ENCODE measurements at places on chromosomes 16 and 17.

- no peak for DNase-seq
- H3K4me1 ChIP-seq: peaks cover 74% of the 10 kb centered on the region
- peak overlapping the region; percentile 53 for H3K27ac ChIP-seq
- no peak overlapping the region for H3K4me3 ChIP-seq
Measured at GRCh38 chr16:85204242-85205010, 92.2 kb upstream of the CIBAR2 start.

DNA sequence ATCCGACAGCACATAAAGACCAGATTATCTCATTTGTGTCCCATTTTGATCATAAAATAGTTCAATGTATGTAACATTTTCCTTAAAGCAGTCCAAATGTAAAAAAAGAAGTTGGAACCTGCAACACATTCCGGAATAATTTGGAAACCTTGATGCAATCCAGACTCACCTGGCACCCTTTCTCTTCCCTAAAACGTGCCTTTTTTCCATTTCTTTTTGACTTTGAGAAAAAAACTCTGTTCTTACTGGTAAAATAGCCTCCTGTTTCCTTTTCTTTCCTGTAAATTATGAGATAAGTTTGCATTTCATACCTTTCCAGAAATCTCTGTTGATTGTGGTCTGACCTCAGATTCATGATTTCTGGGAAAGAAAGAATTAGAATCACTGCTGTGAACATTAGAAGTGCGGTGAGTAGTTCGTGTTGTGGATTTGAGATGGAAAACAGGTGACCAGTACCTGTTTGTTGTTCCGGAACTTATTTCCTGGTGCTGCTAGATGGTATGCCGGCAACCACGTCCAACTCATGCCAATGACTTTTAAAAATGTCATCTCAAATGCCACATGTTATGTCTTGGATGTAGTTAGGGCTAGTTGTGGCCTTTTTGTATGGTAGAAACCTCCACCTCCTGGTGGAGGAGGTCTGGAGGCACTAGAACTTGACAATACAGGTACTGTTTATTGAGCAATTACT, 108.1 kb downstream of the SOCS1 start:
- H3K4me1 ChIP-seq: peaks cover 3% of the 10 kb centered on the region
- no peak for DNase-seq
- no peaks in the 10 kb centered on the region for H3K36me3 ChIP-seq
- no peak overlapping the region for H3K4me3 ChIP-seq
- H3K27me3 ChIP-seq: no peaks in the 10 kb centered on the region
- no peak overlapping the region for H3K27ac ChIP-seq

- no peaks in the 10 kb centered on the region for H3K36me3 ChIP-seq
- no peak overlapping the region for H3K27ac ChIP-seq
- DNase-seq: no peak
- H3K4me1 ChIP-seq: no peaks in the 10 kb centered on the region
- no peaks in the 10 kb centered on the region for H3K27me3 ChIP-seq
Measured at GRCh38 chr16:49121636-49122035, 160.0 kb downstream of the CBLN1 start.

DNA sequence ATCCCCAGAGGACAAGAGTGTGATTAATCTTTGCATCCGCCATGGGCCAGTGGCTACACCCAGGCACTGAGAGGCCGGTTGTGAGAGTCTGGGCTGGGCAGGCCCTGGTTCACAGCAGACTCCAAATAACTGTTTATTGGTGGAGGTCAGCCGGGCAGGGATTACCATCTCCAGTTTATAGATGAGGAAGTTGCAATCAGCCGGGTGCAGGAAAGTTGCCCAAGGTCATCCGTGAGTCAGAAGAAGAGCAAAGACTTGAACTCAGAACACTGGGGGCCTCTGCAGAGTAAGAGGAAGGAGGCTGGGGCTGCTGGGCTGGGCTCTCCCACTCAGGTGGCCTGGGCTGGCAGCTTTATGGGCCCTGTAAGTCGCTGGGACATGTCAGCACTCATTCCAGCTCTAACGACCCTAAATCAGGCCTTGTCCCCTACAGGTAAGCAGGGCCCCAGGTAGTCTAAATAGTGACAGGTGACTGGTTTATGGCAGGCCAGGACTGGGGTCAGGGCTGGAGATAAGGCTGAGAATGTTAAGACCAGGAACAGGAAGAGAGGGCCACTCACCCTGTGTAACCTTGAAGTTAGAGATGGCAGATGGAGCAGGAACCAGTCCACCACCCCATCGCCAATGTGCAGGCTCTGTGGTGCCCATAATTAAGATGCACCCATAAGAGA, 2.1 kb upstream of the CA4 start:
- DNase-seq: no peak
- H3K27ac ChIP-seq: no peak overlapping the region
- H3K4me3 ChIP-seq: no peak overlapping the region
- H3K4me1 ChIP-seq: peaks cover 5% of the 10 kb centered on the region

GRCh38 chr16:22673421-22673831, 140.5 kb upstream of the HS3ST2 start:
- H3K36me3 ChIP-seq: no peaks in the 10 kb centered on the region
- H3K4me3 ChIP-seq: no peak overlapping the region
- peaks cover 9% of the 10 kb centered on the region for H3K27me3 ChIP-seq
- no peak overlapping the region for H3K27ac ChIP-seq
- DNase-seq: no peak
- no peaks in the 10 kb centered on the region for H3K4me1 ChIP-seq

- peaks cover 43% of the 10 kb centered on the region for H3K27me3 ChIP-seq
- DNase-seq: peak; percentile 59
- no peaks in the 10 kb centered on the region for H3K36me3 ChIP-seq
- H3K4me3 ChIP-seq: no peak overlapping the region
- peaks cover 15% of the 10 kb centered on the region for H3K4me1 ChIP-seq
Measured at GRCh38 chr17:3960764-3961163, 3.5 kb downstream of the ATP2A3 start.

- no peak overlapping the region for H3K4me3 ChIP-seq
- H3K4me1 ChIP-seq: no peaks in the 10 kb centered on the region
- no peak for DNase-seq
- H3K27me3 ChIP-seq: peaks cover 8% of the 10 kb centered on the region
Measured at GRCh38 chr17:1641065-1641403, 4.5 kb downstream of the SCARF1 start.

DNA sequence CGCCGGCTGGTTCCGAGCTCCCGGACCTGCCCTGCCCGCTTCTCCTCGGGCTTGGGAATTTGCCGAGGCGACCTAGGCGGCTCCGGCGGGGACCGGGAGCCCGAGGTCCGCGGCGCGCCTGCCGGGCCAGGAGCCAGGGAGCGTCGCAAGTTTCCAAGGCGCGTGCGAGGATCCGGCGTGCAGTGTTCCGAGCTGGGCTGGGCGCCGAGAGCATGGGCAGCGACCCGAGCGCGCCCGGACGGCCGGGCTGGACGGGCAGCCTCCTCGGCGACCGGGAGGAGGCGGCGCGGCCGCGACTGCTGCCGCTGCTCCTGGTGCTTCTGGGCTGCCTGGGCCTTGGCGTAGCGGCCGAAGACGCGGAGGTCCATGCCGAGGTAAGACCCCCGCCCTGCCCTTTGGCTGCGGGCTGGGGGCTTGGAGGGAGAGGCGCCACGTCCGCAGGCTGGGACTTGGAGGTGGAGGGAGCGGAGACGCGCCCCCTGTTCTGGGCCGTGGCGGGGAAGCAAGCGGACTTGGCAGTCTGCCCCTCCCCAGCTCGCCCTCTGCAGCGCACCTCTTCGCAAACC, 668 bp downstream of the MMP15 start:
- H3K4me3 ChIP-seq: peak overlapping the region; percentile 84
- H3K27me3 ChIP-seq: no peaks in the 10 kb centered on the region
- H3K4me1 ChIP-seq: peaks cover 59% of the 10 kb centered on the region
- peak overlapping the region; percentile 93 for H3K27ac ChIP-seq

GRCh38 chr16:26717826-26718225, 348.9 kb upstream of the C16orf82 start:
- H3K4me3 ChIP-seq: no peak overlapping the region
- DNase-seq: no peak
- H3K4me1 ChIP-seq: no peaks in the 10 kb centered on the region
- no peaks in the 10 kb centered on the region for H3K36me3 ChIP-seq

- peaks cover 7% of the 10 kb centered on the region for H3K4me1 ChIP-seq
- no peaks in the 10 kb centered on the region for H3K27me3 ChIP-seq
- H3K36me3 ChIP-seq: no peaks in the 10 kb centered on the region
- H3K4me3 ChIP-seq: no peak overlapping the region
- H3K27ac ChIP-seq: no peak overlapping the region
Measured at GRCh38 chr16:53091466-53092211, 36.8 kb downstream of the CHD9 start.

DNA sequence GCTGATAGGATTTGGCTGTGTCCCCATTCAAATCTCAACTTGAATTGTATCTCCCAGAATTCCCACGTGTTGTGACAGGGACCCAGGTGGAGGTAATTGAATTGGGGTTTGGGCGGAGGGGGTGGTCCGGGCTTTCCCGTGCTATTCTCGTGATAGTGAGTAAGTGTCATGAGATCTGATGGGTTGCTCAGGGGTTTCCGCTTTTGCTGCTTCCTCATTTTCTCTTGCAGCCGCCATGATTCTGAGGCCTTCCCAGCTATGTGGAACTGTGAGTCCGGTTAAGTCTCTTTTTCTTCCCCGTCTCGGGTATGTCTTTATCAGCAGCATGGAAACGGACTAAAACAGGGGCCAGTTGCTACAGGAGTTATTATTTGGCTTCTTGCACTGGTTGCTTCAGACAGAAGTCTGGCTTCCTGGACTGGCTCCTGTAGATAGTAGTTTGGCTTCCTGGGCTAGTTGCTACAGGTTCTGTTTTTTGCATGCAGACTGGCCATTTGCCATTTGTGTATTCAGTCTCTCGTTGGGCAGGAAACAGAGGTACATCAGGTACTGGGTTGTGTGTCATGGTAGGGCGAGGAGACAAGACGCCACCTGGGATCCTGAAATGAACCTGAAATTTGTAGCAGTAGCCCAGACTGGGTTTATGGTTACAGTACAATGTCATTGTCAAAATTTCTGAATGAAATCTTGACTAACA, 32.6 kb downstream of the CNTNAP4 start:
- H3K4me1 ChIP-seq: no peaks in the 10 kb centered on the region
- no peaks in the 10 kb centered on the region for H3K36me3 ChIP-seq
- DNase-seq: no peak
- H3K4me3 ChIP-seq: no peak overlapping the region
- H3K27me3 ChIP-seq: no peaks in the 10 kb centered on the region
- H3K27ac ChIP-seq: no peak overlapping the region

DNA sequence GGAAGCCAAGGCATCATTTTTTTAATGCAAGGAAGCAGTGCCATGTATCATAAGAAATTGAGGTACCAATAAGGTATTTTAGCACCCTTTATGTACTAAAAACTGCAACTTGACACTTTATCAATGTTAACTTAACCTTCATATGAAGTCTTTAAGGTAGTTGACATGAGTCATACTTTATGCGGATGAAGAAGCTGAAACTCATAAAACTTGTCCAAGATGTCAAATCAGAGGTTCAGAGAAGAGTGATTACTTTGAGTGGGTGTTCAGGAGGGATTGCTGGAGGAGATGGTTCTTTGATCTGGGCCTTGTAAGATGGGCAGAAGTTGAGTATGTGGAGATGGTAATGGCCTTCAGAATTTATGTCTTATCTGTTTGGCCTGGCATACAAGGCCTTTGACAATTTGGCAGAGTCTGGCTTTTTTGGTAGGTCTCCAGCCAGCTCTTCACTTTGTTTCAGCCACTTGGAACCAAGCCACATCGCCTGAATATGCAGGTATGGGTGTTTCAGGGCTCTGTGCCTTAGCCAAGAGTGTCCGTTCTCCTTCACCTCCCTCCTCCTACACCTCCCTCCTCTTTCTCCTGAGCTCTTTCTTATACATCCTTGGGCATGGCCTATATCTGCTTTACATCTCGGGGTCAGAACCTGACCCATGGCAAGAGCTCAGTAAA, 23.7 kb downstream of the YPEL2 start:
- H3K4me1 ChIP-seq: peaks cover 28% of the 10 kb centered on the region
- H3K4me3 ChIP-seq: no peak overlapping the region
- DNase-seq: no peak

DNA sequence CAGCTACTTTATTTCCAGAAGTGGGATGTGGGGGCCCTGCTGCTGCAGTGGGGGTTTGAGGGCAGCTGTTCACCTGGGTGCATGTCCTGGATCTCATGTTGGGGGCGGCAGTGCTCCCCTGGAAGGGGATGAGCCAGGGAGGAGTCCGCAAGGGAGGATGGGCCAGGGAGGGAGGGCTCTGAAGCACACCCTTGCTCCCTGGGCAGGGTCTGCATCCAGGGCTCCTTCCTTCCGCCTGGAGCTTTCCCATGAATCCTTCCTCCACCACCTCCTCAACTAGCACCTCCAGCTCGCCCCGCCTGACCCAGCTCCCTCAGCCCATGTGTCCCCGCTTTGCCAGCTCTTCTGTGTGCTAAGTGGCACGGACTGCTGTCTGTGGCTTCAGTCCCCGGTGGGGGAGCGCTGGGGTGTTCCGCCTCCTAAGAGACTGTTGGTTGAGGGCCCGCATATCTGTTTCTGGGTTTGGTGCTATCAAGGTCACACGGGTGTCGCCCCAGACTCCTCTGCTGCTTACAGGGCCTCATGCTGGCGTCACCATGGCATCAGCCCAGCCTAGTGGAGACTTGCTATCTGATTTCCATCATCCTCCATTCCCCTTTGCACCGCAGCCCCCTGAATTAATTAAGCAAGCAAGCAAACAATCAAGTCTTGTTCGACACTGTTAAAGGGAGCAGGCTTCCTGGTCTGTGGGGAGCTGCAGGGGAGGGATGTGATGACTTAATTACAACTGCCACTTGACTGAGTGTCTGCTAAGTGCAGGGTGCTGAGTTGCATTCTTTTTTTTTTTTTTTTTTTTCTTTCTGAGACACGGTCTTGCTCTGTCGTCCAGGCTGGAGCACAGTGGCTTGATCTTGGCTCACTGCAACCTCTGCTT, 71.8 kb downstream of the PRKCA start:
- no peaks in the 10 kb centered on the region for H3K36me3 ChIP-seq
- H3K4me3 ChIP-seq: no peak overlapping the region
- DNase-seq: peak; percentile 46
- H3K27ac ChIP-seq: no peak overlapping the region
